ENCODE measurements at places on chromosomes 2 and 18.

- DNase-seq: no peak
Observed at GRCh38 chr18:23538001-23538400, 34.7 kb downstream of the RMC1 start.

DNA sequence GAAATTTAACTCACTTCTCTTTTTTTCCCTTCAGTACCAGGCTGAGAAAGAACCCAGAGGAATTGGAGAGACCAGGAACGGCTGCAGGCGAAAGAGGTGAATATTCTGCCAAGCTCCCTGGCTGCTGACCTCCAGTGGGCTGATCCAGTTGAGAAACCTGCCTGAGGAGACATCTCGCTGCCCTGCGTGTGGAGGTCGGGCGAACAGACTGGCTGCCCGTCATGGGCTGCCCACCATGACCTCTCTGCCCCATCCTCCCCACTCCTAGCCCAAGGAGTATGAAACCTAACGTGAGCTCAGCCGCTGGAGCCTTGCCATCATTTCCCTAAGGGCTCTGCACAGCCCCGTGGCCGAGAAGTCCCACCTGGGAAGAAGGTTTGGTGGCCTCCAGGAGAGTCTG, 148.8 kb upstream of the SALL3 start:
- DNase-seq: no peak

DNA sequence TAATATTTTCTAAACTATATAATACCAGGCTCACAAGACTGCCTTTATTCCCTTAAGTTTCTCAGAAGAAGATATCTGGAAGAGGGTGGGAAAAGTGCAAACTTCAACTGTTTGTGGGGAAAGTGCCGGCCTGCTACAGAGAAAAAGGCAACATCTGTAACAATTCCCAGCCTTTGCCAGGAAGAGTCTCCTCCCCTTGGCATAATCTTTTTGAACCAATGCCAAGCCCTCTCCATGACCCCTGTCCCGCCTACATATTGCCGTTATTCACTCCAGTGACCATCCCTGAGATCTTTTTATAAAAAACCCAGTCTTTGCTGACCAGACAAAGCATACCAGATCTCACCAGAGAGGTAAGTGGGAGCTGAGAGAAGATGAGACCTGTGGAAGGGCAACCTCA, at the start of gene REG3G:
REG3G (plus strand) TSS at position 282 of the 400 bp plus-strand sequence. CDS start 392 bp downstream, outside the sequence.
- DNase-seq: no peak

GRCh38 chr2:214695789-214696188, 113.7 kb downstream of the BARD1 start:
- no peak for DNase-seq

DNA sequence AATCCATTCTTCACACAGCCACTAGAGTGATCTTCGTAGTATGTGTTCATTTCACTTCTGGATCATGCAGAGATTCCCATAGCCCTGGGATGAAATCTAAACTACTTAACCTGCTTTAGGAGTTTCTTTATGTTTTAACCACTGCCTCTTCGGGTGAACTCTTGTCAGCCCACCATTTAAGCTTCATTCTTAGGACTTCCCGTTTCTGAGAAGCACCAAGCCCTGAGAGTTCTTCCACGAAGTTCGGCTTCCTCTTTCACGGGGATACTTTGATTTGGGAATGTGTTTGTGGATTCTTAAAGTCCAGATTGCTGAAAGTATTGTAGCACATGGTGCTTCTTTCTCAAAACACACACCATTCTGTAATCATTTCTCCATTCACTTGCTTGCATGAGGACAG, 205.0 kb downstream of the UBE2E3 start:
- no peak for DNase-seq

DNA sequence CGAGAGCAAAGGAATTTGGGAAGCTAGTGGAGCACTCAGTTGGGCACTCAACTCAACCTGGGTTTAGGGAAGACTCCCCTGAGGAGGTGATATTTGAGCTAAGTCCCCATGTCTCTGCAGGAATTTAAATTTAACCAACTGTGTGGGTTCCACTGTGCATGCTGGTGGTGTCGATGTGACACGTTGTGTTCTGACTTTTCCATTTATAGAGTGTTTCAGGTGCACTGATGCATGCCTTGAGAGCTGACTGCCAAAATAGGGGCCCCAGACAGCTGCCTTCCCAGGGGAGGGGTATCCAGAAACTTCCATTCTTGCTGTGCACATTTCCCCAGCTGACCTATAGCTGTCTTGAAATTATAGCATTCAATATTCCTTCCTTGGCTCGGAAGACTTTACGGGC, 63.7 kb upstream of the BCL2L11 start:
- no peak for DNase-seq

DNA sequence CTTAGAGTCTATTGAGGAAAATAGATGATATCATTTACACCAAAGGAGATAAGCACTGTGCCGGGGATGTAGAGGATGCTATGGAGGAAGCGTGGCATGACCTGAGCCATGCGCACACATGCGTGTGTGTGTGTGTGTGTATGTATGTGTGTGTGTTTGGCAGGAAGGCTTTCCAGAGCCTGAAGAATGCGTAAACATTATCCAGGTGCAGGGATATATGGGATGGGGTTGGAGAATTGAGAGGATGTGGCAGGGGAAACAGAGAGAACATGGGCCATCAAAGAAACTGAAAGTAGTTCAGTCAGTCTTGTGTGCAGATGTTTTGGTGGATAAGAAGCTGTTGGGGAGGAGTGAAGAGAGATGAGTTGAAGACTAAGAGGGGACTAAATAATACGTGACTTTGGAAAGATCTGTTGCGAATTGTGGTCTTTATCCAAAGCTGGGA, 9.3 kb upstream of the STAT1 start:
- no peak for DNase-seq

DNA sequence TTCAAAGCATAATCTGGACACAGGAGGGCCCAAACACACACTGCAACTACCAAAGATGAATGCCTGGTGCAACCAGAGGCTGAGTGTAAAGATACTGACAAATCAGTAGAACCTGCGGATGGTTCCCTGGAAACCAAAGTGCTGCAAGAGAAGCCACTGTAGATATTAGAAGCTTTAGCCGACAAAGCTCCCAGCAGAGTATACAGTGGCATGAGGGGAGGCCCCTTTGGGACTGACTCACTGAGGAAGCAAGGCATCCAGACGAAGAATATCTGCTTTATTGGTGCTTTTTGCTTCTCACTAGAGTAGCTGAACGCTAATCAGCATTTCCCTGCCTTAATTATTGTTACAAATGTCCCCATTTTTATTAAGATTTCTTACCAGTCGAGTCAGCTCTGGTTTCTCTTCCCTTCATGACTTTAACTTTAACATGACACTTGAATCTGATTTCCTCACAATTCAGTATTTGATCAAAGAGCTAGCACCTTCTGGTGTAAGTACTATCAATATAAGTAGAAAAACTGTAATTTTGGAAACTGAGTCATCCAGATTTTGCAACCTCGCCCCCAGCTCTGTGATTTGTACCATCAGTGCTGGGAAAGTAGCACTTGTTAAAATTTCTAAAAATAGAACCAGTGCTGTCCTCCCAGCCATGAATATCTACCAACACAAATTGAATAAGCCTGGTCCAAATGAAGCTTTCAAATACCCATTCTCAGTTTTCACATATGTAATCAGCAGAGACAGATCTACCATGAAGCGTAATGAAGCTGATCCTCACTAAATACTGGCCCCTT, 34.2 kb downstream of the FIGN start:
- no peak for DNase-seq

DNA sequence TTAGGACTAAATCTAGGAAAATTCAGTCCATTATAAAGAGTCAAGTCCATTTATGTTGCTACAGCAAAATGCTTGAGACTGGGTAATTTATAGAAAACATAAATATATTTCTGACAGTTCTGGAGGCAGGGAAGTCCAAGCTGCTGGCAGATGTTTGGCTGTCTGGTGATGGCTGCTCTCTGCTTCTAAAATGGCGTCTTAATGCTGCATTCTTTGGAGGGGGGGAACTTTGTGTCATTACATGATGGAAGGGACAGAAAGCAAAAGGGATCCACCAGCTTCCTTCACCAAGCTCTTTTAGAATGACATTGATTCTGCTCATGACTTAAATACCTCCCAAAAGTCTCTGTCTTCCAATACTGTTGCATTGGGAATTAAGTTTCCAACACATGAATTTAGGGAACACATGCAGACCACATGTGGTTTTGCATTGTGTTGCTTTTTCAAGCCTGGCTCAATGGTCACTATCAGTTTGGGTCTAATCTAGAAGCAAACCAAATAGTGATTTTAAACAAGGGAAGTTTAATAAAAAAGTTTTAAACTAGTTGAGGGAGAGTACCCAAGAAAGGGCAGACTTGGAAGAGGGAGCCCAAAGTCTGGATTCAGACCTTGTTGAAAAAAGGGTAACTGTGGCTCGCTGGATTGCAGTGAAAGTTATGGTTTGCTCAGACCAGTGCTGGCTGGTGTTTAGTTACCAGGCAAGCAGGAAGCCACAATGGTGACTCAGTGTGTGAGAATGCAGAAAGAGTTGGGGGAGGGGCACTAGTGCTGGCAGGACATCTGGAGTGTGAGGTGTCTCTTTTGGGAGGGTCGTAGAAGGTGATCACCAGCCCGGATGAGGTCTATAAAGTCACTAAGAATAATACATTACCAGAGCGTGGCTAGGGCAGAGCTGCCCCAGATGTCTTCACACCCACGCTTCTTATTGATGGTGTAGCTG, 30.8 kb downstream of the C18orf54 start:
- DNase-seq: no peak

DNA sequence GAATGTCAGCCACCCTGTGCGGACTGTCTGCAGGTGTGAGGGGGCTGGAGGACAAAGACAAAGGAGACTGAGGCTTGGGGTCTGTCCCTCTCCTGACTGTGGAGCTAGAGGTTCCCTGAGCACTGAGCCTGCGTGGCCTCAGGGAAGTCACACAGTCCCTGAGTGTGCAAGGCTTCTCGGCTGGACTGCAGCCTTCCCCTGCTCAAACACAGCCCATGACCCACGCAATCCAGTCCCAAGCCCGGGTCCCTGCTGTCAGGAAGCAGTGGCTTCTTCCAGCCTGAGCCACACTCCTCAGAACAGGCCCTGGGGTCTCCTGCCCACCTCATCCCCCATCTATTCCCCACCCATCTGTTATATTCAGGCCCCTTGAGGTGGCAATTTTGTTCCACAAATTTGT, 2.7 kb downstream of the ASTL start:
- DNase-seq: no peak

DNA sequence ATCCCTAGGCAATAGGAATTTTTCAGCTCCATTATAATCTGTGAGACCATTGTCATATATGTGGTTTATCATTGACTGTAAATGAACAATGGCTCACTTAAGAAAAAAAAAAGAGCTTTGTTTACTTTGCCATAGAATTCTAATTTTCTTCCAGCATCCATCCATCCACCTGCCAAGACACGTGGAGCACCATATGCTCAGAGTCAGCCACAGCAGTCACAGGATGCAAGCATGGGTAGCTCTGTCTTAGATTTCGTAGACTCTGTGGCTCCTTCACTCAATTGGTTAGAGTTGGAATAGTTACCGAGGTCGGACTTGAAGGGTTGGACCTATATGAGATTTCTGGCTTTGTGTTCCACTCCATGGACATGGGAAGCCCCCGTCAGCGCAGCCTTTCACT, 75.6 kb downstream of the COA5 start:
- DNase-seq: no peak

DNA sequence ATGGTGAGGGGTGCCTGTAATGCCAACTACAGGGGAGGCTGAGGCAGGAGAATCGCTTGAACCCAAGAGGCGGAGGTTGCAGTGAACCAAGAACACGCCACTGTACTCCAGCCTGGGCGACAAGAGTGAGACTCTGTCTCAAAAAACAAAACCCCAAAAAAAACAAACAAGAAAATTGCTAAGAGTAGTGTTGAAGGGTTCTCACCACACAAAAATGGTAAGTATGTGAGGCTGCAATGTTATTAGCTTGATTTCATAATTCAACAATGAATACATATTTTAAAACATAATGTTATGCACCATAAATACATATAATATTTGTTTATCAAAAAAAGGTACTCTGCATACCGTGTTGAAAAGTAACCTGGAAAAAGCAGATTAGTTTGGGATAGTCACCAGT, 45.8 kb downstream of the PSMG2 start:
- DNase-seq: no peak

GRCh38 chr18:70469916-70470315, 181.1 kb downstream of the SOCS6 start:
- no peak for DNase-seq

- no peak for DNase-seq
Observed at GRCh38 chr2:175837046-175837445, 165.0 kb downstream of the LNPK start.

All from lower lobe of right lung (tissue), 2 donors.